ENCODE measurements at places on chromosomes 12 and 14.

DNA sequence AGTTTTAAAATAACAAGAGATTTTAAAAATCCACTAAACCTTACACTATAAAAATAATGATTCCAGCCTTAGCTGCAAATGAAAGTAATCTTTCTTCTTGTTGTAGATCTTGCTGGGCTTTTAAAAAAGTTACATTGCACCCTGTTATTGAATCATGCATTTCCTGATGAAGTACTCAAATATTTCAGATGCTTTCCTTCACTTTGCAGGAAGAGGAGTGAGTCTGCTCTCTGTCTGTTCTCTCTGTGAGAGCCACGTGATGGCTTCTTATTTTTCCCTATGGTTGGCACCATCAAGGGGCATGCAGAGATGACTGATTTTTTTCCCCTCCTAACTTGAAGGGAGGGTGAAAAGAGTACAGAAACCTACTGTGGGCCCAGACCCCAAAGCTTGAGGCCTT lies 262.7 kb downstream of the ATP23 start:
- DNase-seq, result no peak

GRCh38 chr14:23931721-23932289 lies 21.8 kb upstream of the DHRS4 start:
- no peak for DNase-seq

DNA sequence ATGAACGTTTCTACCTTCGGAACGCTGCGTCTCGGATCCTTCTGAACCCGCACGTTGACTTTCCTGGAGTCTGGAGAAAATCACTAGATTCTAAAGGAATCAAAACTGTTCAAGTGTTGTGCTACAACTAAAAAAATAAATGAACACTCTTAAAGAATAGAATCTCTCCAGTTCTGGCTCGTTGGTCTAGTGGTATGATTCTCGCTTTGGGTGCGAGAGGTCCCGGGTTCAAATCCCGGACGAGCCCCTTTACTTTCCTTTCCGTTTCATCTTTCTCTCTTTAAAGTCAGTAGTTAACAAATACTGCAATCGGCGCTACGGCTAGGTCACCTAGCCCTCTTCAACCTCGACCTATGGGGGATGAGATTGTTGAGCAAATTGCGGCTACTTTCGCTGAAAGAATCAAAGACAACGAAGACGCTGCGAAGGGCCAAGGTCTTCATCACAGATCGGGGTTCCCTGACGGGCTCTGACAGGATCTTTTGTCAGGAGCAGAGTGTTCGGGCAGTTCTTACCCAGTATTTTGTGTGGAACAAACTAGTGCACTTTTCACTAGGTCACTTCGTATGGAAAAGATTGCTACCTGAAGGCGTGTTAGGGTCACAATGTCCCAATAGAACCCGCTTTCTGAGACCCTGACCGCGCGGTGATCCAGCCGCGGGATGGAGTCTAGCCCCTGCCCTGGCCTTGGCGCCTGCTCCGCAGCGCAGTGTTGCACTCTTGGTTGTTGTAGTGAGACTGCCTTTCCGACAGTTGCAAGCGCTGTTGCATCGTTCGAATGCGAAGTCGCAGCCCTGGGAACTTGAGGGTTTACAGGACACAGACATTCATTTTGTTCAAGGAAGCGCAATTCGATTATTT lies 8.4 kb downstream of the OR6S1 start:
- no peak for DNase-seq

DNA sequence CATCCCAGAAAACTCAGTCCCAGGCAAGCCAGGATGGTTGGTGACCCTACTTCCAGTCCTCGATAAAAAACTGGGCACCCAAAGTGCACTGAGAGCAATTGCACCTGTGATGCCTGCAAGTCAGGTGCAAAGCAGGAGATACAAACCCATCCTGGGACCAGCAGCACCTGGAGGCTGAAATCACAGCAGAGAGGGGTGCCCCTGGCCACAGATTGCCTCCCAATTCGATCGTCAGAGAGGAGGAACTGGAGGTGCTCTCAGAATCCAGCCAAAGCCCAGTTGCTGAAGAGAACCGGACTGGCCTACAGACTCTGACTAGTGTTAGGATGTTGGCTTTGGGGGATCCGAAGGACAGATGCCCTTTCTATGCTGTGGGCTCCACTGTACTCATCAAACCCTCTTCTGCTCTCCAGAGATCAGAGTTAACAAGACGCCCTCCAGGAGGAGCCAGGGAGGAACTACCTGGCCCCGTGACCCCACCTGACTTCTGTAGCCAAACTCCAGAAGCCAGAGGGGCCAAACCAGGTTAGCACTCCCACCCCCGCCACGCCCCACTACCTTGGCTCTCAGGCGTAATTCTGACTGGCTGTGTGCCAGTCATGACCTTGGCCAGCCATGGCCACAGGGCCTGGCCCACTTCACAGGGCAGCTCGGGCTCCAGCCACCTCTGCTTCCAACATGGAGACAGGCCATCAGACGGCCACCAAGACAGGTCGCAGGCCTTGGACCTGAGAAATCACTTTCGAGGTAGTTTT lies 284.5 kb upstream of the RTL1 start:
- no peak for DNase-seq

GRCh38 chr14:92135269-92135668 lies 13.5 kb downstream of the CPSF2 start:
- no peak for DNase-seq

- no peak for DNase-seq
Observed at GRCh38 chr12:123929946-123930583, 42.6 kb downstream of the CCDC92 start.

GRCh38 chr12:105820429-105821125 lies 318.2 kb downstream of the NUAK1 start:
- DNase-seq, result no peak

GRCh38 chr12:111260732-111261131 lies 108.2 kb downstream of the PHETA1 start:
- DNase-seq, result no peak

- no peak for DNase-seq
Observed at GRCh38 chr12:89517720-89518119, 6.9 kb downstream of the GALNT4 start.

- no peak for DNase-seq
Observed at GRCh38 chr14:93150227-93151208, 34.2 kb downstream of the MOAP1 start.

DNA sequence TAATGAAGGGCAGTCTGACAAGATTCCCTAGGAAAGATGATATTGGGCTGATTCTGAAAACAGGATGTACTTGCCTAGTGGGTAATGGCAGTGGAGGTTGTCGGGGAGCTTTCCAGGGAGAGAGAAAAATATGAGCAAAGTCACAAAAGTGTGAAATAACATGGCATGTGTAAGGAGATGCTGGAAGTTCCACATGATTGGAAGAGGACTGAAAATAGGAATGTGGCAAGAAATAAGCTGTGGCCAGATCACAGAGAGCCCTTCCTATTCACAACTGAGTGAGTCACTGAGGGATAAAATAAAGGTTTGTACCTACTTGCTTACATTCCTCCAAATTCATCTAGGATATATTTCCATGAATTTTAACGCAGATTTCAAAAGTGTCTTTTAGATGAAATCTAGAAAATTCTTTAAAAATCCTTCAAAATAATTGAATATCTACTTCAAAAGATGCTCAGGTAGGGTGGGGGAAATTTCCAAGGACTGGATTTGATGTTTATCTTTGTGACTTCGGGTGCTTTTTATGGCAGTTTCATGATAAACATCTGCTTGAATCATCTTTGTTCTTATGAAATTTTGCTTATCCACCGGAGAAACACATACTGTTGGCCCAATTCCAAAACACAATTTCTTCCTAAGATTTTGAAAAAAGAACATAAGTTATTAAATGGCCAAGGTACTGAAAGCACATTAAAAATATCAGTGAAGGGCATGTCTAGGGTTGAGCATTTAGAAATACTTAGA lies 36.3 kb upstream of the SLC2A13 start:
- DNase-seq, result no peak

DNA sequence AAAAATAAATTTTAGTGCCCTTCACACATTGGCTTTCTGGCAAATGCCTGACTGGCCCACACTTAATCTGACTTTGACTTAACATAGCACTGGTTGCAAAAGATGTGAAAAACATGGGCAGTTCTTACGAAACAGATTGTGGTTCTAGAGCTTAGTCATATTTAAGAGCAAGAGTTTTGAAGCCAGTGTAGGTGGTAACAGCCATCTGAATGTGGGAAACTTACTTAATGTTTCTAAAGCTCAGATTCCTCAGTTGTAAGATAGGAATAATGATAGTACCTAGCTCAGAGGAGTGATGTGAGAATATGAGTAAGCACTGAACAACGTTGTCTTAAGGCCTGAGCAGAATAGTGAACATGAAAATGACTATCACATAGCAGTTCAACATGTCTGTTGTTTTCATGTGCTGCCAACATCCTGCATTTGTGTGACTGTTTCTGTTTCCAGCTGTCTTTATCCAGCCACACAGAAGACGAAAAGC lies 262.7 kb downstream of the SYT1 start:
- DNase-seq, result no peak

DNA sequence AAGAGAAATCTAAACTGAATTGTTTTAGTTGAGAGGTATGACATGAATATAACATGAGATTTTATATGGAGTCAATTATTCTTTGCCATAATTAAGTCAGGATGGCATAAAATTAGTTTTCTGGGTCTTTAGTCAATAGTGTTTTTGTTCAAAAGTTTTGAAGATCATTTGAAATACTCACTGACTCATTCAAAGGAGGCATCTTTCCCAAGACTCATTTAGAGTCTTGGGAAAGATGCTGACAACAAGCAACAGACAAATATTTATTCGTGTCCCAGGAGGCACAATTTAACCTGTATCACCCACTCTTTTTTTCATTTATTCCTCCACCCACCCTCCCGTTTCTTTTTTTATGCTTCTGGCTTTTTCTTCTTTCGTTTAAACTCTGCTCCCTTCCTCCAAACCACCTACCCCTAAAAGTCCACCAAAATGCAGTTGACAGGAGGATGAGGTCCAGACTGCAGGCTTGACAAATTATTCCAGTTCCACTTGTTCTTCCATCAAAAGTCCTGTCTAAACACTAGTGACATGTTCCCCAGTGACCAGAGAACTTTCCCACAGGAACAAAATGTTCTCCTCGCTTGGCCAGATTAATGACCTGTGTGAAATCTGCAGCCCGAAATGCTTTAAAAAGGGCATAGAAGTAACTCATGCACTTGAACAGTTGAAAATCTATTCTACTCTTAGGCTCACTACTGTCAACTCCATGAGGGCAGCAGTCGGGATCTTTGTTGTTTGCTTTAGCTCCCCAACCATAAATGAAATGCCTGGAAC lies 43.3 kb upstream of the CSRP2 start:
- DNase-seq, result no peak

- DNase-seq, result no peak
Observed at GRCh38 chr14:54182419-54183045, 214.3 kb upstream of the CDKN3 start.

DNA sequence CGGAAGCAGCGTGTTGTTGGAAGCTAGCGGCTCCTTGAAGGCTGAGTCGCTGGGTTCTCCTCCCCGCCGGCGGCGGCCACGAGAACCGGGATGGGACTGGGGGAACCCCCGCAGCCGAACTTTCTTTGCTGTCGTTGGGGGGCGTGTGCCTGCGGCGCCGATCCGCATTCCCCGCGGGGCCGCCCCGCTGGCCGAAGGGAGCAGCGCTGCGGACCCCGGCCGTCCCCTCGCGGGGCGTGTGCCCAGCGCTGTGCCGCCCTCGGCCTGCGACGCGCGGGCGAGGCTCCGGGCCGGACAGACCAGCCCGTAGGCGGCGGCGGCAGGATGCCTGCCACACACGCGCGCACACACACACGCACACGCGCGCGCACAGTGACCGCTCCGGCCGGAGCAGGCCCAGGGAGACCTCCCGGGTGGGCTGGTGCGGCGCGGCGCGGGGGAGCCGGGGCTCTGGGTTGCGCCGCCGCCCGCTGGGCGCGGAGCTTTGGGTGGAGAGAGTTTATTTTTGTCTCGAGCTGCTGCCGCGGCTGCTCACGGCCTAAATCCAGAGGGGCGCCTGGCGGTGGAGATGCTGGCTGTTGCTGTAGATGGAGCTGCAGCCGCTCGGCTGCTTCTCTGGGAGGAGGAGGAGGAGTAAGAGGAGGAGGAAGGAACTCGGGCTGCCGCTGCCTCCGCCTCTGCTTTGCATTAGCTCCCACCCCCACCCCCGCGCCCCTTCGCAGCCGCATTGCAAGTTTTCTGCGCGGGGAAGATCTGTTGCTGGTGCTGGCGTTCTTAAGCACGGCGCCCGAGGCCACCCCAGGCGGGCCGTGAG lies at the start of gene SAMD4A:
Gene SAMD4A, plus strand, starts transcription at position 719 of the 814 bp plus-strand sequence. CDS start 789 bp downstream, outside the sequence.
- DNase-seq, result no peak

DNA sequence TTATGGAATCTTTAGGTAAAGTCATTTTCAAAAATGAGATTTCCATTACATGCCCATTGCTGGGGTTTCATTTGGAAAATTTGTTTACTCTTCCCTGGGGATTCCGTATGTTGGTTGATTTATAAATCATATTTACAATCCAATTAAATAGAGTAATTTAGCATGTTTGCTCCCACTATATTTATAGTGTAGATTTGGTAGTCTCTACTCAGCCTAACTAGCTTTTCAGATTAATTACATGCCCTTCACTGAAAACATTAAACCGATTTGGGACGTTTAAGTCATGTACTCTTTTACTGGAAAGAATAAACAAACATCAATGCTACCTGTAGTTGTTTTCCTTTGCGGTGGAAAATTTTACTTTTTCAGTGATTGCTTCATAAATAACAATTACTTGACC lies 10.4 kb downstream of the PAX9 start:
- DNase-seq, result no peak

DNA sequence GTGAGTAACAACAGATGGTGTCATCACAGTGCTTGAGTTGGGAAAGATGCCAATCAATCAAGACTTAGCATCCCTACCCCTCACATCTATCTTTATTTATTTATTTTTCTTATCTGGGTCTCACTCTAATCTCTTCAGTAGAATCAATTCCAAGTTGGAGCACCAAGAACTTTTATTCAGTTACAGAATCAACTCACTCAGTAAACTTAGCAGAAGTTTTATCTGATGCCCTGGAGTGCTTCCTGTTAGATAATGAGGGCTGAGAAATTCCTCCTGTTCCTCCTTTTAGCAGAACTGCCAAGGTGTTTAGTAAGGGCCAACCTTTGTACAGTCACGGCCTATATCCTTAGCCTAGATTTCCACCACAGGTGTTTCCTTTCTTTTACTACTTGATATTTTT lies 11.3 kb upstream of the SLC5A8 start:
- DNase-seq, result no peak

DNA sequence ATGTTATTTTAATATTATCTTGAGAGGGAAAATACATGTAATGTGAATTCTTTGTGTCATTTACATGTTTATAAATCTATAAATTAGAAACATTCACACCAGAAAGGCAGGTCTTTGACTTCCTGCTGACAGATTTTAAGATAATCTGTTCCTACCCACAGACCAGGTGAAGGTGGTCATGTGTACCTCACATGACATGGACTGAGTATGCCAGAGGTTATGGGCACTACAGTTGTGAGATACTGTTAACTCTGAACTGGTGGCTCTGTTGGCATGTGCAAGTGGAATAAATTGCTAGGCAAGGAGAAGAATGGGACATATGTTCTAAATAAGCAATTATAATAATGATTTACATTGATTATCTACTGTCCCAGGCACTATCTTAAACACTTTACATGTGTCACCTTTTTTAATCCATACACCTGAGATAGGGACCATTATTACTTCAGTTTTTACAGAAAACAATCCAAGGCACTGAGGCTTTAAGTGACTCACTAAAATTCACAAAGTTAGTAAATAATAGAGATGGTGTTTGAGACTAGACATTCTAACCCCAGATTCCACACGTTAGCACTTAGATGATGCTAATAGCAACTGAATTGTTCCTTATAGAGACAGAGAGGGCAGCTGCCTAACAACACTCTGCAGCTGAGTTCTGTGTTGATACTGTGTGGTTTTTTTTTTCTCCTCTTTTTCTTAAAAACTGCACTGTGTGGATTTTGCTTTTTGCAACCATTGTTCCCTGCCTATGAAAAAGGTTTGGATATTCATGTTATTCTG lies 23.8 kb downstream of the SLC16A7 start:
- DNase-seq, result no peak

GRCh38 chr14:50001151-50001998 lies 108.5 kb downstream of the ARF6 start:
- no peak for DNase-seq
